Ecto neural progenitor cell (in vitro differentiated cells): ENCODE measurements at places on chromosomes 5 and 9.

DNA sequence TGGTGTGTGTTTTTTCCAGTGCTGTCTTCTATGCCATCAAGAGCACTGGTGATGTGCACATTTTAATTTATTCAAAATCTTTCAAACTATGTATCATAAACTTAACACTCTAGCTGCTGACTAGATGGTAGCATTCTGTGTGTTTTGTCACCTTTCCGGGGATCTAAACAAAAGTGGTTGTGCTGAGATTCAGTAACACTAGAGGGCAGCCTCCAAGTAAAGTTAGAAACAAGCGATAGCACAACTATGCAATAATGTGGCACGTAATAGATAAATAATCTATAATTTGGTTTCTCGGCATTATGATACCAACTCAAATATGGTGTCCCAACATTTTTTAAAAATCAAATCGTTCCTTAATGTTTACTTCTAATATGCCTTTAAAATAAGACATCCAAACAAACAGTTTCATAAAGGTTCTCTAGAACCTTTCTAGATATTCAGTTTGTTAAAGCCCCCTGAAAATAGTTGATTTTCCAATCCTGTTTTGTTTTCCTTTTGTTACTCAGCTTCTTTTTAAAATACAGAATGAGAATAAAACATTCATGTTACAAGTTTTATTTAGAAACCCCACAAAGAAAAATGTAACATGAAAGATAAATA, 16.9 kb downstream of the SEMA6A start:
- DNase-seq, result no peak

GRCh38 chr5:159917994-159918393, 1.7 kb downstream of the ADRA1B start:
- DNase-seq, result no peak

GRCh38 chr5:132058646-132059042, 1.8 kb upstream of the IL3 start:
- DNase-seq, result no peak

DNA sequence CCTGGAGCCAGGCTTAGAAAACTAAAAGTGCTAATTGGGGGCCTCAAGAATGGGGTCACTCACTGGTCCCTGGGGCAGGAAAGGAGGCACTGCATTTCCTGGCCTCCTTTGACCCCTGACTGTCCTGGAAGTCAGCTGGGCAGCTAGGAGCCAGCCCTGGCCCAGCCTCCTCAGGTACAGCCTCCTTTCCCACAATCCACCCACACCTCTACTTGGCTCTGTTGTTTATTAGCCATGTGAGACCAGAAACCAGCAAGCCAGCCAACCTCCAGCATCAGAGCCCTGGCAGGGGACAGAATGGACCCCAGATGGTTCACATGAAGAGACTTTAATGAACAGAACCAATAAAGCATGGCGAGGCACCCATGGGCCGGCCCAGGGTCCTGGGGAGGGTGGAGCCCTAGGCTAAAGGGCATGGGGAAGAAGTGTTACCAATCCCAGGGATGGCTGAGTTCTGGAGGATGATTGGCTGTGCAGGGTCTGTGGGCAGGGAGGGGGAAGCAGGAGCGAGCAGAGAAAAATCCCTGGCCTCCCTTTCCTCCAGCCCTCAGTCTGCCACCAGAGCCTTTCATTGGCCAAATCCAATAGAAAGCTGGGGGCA, 55.3 kb upstream of the ANGPTL2 start:
- DNase-seq, result peak; percentile 36

- peak; percentile 61 for DNase-seq
Measured at GRCh38 chr9:69223605-69224004, 49.5 kb downstream of the TJP2 start.

- DNase-seq, result peak; percentile 69
Measured at GRCh38 chr5:2740876-2741555, 10.5 kb downstream of the IRX2 start.

GRCh38 chr5:23405316-23406068, 101.9 kb upstream of the PRDM9 start:
- no peak for DNase-seq

GRCh38 chr5:127907907-127908306, 175.7 kb upstream of the SLC12A2 start:
- DNase-seq, result no peak
